ENCODE measurements at places on chromosomes 11 and 22.

GRCh38 chr11:47415949-47416472 lies 7.6 kb downstream of the SLC39A13 start:
- no peak for DNase-seq

DNA sequence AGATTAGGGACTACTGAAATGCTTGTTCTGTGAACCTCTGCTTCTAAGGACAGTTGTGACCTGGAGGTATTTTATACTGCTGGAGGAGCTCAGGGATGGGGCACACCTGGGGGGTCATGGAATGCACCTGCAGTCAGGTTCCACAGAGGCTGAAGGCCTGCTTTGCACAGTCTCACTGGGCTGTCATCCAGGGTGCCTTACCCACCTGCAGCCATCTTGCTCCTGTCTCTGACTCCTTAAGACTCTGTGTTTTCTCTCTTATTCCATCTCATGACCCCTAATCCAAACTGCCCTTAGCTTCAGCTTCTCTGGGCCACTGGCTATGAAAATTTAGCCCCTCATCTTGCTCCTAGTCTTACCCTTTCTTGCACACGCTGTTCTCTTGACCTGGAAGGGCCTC lies 127.0 kb upstream of the SNX19 start:
- DNase-seq: no peak

GRCh38 chr11:25838918-25839625 lies 492.9 kb upstream of the ANO3 start:
- DNase-seq: no peak

- DNase-seq: no peak
Measured at GRCh38 chr11:70771099-70771885, 373.0 kb downstream of the CTTN start.

GRCh38 chr22:31753005-31753633 lies 700 bp upstream of the DEPDC5 start:
- DNase-seq: no peak

- DNase-seq: no peak
Measured at GRCh38 chr22:40512426-40513136, 123.9 kb downstream of the MRTFA start.

DNA sequence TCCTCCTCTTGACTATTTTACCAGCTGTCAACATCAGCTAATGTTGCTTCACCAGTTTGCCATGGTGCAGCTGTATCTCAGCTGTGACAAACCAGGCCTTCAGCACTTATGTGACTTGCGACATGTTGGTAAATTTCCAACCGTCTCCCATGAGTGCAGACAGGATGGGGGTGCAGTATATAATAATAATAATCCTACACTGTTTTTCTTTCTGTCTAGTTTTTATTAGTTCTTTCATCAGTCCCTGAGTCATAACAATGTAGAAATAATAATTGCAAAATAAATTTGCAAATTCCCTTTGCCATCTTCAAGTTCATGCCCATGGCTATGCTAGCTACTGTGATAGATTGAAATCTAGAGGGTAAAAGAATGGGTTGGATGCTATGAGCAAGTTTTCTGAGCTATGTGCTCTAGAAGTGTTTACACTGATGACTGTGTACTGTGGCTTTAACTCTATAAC lies 4.9 kb downstream of the MMP13 start:
- no peak for DNase-seq

DNA sequence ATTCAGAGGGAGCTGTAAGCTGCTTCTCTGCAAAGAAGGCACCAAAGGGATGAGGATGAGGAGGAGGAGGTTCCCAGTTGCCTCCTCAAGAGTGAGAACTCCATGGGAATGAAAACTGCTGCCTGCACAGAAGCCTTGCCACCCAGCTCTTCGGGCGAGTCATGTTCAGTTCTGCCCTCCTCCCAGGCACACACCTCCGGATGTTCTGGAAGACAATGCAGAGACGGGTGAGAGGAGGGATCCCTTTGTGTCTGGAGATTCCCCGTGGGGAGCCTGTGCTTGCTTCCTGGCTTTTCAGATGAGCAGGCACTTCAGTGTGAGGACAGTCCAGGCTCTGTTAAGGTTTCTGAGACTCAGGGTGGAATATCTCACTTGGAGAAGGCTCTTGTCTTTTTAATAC lies 295.6 kb downstream of the DDX10 start:
- no peak for DNase-seq

DNA sequence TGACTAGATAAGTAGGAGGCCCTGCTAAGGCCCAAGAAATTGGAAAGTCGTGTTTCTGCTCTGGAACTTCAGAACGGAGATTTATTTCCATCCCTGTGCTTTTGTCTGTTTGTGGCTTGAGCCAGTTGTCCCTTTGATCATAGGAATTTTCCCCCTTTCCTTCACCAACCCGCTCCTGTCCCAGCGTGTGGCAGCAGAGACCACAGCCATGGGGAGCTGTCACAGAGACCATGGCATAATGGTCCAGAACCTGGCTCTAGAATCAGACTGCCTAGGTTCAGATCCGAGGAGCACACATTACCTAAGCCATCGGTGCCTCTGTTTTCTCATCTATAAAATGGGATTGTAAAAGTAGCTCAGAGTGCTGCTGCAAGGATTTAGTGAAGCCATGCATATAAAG lies 128.1 kb downstream of the GALNT18 start:
- no peak for DNase-seq

GRCh38 chr11:116882386-116882785 lies 45.0 kb upstream of the APOA1 start:
- no peak for DNase-seq

- DNase-seq: no peak
Measured at GRCh38 chr22:41564563-41564962, 3.8 kb downstream of the CSDC2 start.

DNA sequence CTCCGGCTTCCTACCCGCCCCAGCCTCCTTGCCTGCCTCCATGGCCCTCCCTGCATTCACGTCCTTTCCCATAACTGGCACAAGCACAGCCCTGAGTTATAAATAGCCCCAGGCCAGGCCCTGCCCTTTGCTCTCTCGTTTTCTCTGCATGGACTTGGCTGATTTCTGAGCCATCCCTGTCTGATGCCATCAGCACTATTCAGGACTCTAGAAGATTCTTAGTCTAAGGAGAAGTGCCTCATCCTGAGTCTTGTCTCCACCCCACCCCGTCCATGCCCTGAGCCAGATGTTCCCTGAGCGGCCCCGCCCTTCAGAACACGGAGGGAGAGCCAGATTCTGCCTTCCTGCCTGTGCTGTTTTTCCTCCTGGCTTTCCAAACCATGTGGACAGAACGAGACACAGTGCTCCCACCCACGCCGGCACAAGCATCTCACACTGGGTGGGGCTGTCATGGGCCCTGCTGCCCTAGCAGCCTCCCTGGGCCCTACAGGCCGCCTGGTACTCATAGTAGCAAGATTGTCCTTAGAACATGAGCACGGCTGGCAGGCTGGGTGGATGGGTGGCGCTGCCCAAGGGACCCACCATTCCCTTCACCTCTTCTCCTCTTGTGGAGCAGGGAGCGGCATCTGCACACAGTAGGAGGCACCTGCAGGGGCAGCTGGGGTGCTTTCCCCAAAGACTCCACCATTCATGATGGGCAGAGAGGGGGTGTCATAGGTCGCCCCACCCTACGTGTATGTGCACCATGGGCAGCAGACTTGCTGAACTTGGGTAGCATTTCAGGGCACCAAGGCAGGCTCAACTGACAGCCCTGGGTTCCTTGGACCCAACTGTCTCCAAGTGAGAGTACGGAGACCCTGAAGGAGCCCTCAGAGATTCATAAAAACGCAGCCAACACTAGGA lies 76.9 kb downstream of the BCR start:
- no peak for DNase-seq

- no peak for DNase-seq
Measured at GRCh38 chr22:30314915-30315314, 11.8 kb downstream of the TBC1D10A start.

- DNase-seq: no peak
Measured at GRCh38 chr11:60924906-60925853, 920 bp downstream of the TMEM132A start.
